Hematopoietic multipotent progenitor cell treated with erythropoietin and hydrocortisone succinate and interleukin-3 and kit ligand, for 8 days (in vitro differentiated cells): ENCODE measurements at places on chromosomes 7 and 10.
A peak's percentile ranks its signal among the peaks of the same experiment; 100 is the strongest.

DNA sequence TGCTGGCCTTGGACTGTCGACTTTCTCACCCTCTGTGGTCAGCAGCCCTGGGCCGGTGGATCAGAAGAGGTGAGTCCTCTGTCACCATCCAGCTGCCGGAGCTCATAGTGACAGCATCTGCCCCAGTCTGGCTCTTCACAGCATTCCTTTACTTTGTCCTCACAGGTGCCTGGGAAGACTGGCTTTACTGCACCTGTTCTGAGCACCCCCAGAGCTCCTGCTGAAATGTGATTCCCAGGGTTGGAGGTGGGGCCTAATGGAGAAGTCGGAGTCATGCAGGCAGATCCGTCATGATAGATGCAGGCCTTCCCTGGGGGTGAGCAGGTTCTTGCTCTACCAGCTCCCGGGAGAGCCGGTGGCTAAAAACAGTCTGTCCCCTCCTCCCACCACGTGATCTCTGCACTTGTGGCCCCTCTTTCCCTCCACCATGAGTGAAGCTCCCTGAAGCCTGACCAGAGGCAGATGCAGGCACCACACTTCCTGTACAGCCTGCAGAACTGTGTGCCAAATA, 171.5 kb downstream of the ZMYND11 start:
- no peak for DNase-seq

GRCh38 chr10:68046642-68047041, 28.4 kb downstream of the HERC4 start:
- DNase-seq: no peak

- DNase-seq: no peak
These were observed 57.5 kb upstream of the SP4 start for GRCh38 chr7:21370283-21370982.

DNA sequence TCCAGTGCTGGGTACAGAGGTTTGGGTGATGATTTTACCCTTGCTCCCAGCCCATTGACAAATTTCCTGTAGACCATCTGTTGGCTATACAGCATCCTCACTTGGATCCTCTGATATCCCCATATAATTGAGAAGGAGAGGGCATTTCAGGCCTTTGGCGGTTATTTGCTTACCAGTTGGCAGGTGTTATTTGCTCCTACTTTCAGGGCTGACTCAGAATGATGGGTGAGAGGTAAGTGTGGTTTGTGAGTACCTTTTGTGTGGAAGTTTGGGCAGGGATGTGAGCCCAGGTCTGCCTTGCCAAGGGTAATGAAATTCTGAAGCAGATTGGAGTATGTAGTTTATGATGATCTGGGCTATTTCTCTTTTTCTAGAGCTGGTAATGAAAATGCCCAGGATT, 93.6 kb downstream of the LRMDA start:
- DNase-seq: no peak

GRCh38 chr10:48983648-48984351, 44.2 kb upstream of the LRRC18 start:
- DNase-seq: no peak

GRCh38 chr10:122515022-122515424, 45.5 kb upstream of the DMBT1 start:
- no peak for DNase-seq

DNA sequence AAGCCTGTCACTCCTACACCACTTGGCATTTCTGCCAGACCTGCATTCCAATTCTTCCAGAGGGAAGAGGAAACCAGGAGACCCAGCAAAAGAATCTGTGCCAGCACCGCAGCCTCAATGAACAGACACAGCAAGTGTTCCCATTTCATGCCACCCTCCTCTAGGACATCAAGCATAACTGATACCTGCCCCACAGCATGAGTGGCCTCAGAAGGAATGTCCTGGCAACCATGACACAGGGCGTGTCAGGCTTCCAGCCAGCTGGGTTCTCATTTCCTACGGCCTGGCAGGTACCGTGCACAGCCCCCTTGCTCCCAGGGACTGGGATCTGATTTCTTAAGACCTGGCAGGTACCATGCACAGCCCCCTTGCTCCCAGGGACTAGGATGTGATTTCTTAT, 7.8 kb downstream of the MAD1L1 start:
- DNase-seq: no peak

GRCh38 chr10:67818323-67818722, 19.7 kb downstream of the DNAJC12 start:
- DNase-seq: no peak

DNA sequence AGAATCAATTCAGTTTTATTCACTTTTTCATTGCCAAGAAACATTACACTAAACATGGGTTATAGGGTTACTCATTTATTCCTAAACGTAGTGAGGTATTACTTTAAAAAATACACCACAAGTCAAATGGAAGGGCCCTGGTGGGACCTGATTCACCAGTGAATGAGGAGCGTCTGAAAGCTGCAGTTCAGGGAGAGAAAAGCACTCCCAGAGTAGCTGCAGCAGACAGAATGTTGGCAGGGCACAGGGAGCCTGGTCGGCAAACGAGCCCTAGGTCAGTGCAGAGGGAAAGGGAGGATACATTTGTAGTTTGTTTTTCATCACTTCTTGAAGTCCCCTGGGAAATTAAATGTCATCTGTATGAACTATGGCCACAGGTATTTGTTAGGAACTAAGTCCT, 361.7 kb upstream of the ETV1 start:
- DNase-seq: no peak

DNA sequence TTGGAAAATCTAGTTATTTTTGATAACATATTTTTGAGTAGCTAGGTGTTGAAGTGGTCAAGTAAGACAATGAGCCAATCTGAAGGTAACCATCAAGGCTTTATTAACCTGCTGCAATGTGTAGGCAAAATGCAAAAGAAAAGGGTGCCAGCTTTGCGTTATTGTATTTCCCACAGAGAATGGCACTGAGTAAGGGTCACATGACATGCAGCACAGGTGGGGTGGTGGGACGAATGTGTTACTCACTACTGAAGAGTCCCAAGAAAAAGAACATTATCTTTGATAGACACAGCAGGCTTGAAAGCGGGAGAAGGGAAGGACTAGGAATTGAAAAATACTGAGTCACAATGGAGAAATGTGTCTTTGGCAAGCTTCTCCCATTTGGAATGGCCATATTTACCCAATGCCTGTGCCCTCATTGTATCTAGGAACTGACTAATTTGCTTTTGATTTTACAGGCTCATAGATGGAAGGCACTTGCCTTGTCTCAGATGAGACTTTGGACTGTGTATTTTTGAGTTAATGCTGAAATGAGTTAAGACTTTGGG, 898.6 kb upstream of the POT1 start:
- DNase-seq: no peak

GRCh38 chr7:139232904-139233303, 1.9 kb downstream of the UBN2 start:
- no peak for DNase-seq

DNA sequence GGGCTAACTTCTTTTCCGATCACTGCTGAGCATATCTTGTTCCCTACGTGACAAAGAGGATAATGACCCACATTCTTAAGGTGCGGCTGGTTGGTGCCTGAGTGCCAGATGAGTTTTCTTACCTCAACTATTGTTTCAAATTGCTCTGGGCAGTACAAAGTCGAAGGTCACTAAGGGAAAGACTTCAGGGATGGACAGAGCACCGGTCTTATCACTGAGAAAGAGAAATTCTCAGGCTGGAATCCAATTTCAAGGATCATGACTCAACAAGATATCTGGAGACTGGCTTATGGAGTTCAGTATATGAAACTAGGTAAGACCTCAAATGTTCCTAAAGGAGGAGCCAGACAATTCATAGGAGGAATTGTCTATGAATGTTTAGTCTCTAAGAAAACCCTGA, 780.3 kb downstream of the SUGCT start:
- no peak for DNase-seq

GRCh38 chr10:53361936-53362335, 589.4 kb upstream of the MBL2 start:
- DNase-seq: no peak

- no peak for DNase-seq
These were observed 89.9 kb upstream of the PPP1R3A start for GRCh38 chr7:114008696-114009095.

- DNase-seq: no peak
These were observed 67.7 kb downstream of the BMPR1A start for GRCh38 chr10:86824151-86824550.

- no peak for DNase-seq
These were observed 361.8 kb upstream of the MGMT start for GRCh38 chr10:129105266-129105665.

- DNase-seq: no peak
These were observed 89.6 kb downstream of the CABCOCO1 start for GRCh38 chr10:61752111-61753011.

GRCh38 chr10:131475803-131476202, 164.3 kb upstream of the TCERG1L start:
- DNase-seq: no peak

GRCh38 chr10:22230158-22230833, 12.5 kb upstream of the EBLN1 start:
- peak; percentile 86 for DNase-seq

GRCh38 chr7:158784270-158784669, 45.0 kb downstream of the ESYT2 start:
- DNase-seq: no peak

DNA sequence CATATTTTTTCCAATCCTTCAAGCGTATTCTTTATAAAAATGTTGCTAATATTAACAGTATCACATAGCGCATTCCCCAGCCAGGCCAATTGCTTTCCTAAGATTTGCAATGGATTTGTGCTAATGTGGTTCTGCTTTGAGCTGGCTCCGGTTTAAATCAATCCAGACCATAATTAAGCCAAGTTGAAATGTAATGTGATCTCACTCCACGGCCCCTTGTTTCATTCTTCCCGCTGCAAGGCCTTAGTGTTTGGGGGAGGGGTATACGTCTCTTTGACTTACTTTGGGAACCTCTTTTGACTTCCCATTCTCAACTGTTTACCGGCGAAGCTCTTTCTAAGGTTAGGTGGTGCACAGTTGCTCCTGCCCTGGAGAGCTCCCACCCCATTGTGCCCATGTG, 86.4 kb downstream of the PRPF18 start:
- no peak for DNase-seq

GRCh38 chr7:96346293-96346953, 24.5 kb upstream of the SLC25A13 start:
- DNase-seq: no peak

DNA sequence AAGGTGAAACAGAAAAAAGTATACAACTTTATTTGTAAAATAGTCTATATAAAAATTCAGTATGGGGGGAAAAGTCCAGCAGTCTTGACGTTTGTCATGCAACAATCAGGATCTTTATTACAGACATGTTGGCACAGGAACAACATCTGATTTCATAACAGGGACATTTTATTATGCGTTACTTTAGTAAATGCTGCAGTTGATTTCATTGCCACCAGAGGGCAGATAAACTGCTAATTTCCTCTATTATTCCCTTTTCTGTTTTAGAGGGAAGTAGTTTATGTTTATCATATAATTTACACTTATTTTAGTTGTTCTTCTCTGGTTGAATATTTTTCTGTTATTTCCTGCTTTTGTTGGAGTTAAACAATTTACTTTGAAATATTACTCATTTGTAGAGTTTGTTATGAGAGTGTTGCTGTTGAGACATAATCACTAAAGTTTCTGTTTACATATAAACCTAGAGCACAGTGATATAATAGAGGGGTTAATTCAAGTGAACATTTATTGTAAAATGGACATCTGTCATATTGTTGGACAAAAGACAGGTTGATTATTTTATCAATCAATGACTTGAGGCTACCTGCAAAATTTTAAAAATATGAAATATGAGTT, 3.3 kb downstream of the PLXDC2 start:
- DNase-seq: peak; percentile 76

GRCh38 chr7:6268023-6268900, 4.2 kb downstream of the CYTH3 start:
- DNase-seq: no peak

DNA sequence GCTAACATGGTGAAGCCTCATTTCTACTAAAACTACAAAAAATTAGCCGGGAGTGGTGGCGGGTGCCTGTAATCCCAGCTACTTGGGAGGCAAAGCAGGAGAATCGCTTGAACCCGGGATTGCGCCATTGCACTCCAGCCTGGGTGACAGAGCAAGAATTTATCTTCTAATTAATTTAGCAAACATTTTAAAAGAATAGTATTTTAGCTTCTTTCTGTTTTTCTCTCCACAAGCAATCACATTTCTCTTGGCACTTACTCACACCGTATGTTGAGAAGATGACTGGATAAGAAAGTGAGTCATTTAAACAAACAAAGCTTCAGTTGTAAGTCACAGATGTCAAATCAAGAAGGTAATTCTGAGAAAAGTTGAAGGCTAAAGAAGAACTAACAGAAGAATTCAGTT, 264.0 kb downstream of the ARL4A start:
- DNase-seq: no peak

- no peak for DNase-seq
These were observed 116.3 kb upstream of the DIP2C start for GRCh38 chr10:805620-806305.

DNA sequence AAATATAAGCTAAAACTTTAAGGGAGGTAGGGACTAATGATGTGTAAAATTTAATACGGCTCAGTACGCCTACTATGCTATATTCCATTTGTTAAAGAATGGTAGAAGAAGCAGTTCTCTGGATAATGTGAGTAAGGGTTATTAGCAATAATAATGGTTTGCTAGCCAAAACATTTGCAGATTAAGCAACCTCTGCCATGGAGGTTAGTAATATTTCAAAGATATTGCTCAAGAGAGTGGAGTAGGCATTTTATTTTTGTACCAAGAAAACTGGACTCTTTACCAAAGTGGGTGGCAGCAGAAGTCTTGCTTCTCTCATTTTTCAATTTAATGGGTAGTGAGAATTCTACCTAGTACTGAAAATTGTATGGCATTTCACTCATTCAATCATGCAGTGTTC, 158.9 kb upstream of the TMEM106B start:
- no peak for DNase-seq

DNA sequence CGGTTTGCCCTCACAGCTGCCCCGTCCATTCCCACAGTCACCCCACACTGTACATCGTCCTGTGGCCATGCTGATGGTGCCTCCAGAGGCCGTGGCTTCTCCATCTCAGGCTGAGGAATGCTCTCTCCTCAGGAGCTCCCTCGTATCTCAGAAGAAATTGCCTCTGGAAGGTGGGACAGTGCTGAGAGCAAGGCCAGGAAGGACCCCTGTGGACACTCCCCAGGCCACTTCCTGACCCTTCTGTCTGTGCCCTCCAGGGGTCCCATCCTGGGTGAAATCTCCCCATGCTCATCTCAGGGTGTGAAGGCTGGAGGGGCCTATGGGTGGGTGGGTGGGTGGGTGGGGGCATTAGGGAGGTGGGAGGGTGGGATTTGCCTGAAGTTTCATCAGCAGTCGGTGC, 454.3 kb downstream of the PLXNA4 start:
- DNase-seq: no peak

DNA sequence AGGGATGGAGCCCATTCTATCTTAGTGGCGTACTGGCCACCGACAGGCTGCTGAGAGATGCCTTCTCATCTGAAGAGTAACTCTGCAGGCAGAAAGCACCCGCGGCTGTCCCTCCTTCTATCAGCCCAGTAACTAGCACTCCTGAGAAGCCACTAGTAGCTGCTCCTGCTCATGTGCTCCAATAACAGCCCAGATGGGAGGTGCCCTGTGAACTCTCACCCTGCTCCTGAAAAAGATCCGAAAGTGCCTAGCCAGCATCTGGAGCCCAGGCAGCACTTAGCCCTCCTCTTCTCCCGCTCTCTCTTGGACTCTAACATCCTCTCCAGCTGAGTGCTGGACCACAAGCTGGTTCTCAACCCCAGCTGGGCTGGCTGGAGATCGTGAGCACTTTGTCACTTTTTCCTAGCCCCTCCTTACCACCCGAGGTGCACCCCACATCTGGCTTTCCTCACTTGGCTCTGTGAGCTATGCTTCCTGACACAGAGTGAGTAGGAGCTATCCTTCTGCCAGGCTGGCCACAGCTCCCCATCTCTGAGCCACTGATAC, 239.2 kb downstream of the GRID1 start:
- DNase-seq: no peak
